Stimulated activated CD4-positive, alpha-beta T cell treated with anti-CD3 and anti-CD28 coated beads, Interleukin-1b, Interleukin-23, amount 100 ng/mL, for 4 hours (primary cell): ENCODE measurements at places on chromosomes 2 and 18.
A peak's percentile ranks its signal among the peaks of the same experiment; 100 is the strongest.

GRCh38 chr2:68412127-68412819 lies 47.2 kb downstream of the PLEK start:
- no peak for DNase-seq

- DNase-seq, result no peak
These were observed 108.3 kb downstream of the ARL4C start for GRCh38 chr2:234388591-234388990.

GRCh38 chr2:218081695-218082094 lies 12.6 kb downstream of the RUFY4 start:
- no peak for DNase-seq

DNA sequence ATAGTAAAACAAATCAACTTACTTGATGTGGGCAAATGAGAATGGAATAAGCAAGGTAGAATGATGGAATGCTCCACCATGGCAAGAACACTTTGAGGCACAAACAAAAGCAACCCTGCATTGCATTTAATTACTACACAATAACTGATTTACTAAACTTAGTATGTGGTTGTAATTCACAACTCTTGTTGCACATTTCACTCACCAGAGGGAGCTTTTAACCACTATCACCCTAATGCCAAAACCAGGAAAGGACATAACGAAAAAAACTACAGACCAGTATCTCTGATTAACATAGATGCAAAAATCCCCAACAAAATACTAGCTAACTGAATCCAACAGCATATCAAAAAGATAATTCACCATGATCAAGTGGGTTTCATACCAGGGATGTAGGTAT lies 659.8 kb downstream of the CPS1 start:
- DNase-seq, result no peak

GRCh38 chr18:11665587-11665986 lies 23.5 kb upstream of the GNAL start:
- DNase-seq, result no peak

DNA sequence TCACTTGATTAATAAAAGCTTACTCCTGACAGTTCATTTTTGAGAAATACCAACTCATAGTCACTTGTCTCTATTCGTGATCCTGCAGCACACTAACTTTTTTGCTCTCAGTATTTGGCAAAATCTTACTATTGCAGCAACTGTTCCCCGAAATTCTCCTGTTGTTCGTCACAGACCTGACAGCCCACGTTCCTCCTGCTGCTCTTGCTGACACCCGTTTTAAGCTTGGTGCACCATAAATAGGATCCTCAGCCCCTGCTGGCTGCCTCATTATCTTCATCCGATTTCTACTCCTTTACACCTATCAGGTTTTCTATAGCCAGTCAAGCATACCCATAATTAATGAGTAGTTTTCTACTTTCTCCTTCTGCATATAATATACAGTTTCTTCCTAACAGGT lies 368.8 kb downstream of the PLCL1 start:
- DNase-seq, result no peak

DNA sequence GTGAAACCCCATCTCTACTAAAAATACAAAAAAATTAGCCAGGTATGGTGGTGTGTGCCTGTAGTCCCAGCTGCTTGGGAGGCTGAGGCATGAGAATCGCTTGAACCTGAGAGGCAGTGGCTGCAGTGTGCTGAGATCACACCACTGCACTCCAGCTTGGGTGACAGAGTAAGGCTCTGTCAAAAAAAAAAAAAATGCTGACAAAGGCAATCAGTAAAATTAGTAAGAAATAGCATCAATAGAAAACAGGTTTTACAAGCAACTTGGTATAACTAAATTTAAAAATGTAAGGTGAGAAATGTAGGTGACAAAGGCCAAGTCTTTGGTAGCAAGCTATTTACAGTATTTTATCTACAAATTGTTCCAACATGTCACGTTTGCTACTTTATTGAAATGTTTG lies 421.4 kb upstream of the RGPD4 start:
- DNase-seq, result no peak

GRCh38 chr2:102736410-102737409 lies 25.1 kb upstream of the TMEM182 start:
- DNase-seq, result peak; percentile 81

GRCh38 chr2:153811516-153811915 lies 60.2 kb upstream of the GALNT13 start:
- DNase-seq, result no peak

DNA sequence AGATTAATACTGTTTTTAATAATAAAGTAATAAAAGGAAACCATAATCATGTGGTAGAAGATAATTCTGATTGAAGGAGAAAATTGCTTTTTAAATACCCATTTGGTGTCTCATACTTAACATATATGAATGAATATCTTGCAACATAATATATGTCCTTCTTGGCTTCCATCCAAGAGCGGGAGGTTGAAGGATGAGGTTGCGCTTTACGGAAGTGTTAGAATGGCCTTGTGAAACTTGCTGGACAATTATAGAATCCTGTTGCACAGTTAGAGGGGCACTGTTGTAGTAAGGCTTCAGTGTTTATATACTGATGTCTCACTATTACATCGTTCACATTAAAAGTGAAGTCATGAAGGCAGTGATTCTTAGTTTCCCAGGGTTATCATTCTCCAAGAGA lies 9.4 kb downstream of the INSIG2 start:
- DNase-seq, result no peak

DNA sequence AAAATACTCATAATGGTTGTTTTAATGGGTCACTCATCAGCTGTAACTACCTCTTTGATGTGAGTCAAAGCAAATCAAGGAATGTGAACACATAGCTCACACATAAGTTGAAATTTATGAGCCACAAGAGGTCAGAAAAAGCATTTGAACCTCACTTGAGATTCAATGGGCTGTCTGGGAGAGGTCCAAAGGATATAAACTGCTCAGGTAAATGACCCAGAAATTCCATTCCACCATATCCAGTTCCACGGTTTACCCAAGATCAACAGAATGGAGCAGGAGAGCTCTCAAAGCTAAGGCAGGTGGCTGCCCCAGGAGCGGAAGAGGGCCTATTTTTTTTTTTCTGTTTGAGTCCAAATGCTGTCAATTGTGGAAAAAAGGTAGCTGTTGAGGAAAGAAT lies 464.1 kb downstream of the TNS1 start:
- DNase-seq, result no peak

- DNase-seq, result no peak
These were observed 81.8 kb downstream of the CAMKMT start for GRCh38 chr2:44443517-44443916.

GRCh38 chr2:73908689-73909652 lies 16.2 kb downstream of the ACTG2 start:
- DNase-seq, result no peak

GRCh38 chr2:174024524-174025270 lies 59.5 kb upstream of the SP3 start:
- DNase-seq, result no peak

DNA sequence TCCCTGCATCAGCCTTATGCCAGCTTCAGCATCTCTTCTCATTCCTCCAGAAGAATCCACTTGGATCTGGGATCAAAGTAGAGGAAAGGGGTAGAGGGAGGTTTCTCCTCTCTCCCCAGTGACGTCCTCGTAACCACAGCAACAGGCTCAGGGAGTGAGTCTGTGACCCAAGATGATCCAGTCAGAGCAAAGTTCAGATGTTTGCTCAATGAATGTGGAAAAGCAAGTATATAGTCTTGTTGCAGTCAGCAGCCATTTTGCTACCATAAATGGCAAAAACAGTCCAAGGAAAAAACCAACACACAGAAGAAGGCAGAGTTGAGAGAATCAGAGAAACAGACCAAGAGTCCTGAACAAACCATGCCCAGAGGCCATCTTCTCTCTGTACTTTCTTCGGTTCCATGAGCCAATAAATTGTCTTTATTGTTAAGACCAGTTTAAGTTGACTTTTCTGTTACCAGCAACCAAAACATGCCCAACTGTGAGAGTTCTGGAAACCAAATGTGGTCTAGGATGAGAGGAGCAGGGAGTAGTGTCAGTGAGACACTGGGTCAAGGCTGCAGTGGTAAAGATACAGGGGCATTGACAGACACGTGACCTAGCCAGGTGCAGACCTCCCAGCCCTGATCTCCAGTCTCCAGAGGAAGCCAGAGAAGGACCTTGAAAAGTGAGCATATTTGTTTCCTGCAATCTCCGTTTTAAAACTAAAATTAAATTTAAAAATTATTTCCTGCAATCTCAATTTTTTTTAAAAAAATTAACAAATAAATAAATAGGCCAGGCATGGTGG lies 3.2 kb upstream of the CXCR1 start:
- DNase-seq, result no peak

DNA sequence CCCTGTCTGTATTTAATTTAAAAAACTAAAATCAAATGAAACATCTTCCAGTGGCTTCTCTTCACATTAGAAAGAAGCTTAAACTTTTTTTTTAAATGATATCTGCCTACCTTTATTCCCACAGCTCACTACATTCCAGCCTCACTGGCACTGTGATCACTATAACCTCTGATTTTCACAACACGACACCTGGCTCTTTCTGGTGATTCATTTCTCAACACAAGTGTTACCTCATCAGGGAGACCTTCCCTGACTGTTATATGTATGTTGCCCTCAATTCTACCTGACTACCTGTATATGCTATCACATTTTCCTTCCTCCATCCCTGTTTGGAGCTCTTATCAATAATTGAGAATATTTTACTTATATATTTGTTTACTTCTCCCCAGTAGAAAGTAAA lies 76.6 kb downstream of the BAZ2B start:
- DNase-seq, result no peak

DNA sequence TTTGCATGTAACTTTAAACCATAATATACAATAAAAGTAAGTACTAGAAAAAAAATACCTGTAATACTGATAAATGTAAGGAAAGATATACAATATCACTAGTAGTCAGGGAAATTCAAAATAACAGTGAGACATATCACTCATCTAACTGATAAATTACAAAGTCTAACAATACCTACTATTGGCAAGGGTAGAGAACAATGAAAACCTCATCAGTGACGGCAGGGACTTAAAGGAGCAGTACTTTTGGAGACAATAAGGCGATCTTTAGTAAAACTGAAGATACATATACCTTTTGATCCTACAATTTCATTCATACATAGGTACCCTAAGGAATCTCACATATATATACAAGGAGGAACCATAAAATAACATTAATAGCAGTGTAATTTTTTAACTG lies 24.9 kb downstream of the C2orf76 start:
- no peak for DNase-seq

DNA sequence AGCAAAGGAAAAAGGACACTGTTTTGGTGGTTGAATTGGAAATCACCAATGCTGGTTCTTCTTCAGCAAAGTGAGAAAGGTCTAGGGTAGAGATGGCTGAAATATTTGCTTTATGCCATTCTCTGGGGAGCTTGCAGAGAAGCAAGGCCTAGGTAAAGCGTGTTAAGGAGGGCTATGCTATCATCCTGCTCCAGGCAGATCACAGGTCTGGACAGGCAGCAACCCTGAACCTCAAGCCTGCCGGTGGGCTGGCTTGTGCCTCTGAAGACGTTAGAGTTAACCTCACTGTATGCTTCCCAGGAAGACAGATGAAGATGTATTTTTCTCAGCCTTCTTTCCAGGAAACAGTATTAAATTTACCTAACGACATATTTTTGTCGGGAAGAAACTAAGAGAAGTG lies 138.5 kb upstream of the LYPD6 start:
- no peak for DNase-seq

DNA sequence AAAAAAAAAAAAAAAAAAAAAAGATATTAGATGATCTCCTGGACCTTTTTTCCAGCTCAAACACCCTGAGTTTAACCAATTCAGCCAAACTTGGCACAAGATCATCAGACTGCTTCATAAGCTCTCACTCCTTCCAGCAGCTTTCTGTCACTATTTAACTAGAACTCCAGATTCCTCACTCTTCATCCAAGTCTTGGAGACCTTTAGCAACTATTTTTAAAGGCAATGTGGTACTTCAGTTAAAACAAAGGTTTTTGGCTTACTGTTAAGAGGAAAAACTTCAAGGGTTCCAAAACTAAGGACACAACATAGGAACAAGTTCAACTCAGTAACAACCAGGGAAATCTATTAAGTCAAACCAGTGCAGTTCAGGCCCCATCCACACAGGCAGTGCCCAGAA lies 23.2 kb downstream of the LAMA1 start:
- DNase-seq, result no peak

DNA sequence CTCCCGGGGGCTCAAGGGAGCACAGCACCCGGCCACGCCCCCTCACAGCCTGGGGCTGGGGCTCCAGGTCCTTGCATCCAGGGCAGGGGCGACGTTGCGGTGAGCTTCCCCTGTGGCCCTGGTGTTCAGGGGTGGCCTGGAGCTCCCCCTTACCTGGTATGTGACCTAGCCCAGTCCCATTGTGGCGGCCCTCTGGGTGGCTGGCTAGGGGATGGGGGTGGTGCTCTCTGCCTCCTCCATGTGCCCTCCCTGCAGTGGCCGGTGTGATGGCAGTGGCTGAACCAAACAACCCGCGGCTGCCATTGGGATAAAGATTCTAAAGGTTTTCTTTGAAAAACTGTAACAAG lies 288.3 kb downstream of the RDH14 start:
- DNase-seq, result no peak

- no peak for DNase-seq
These were observed 18.4 kb downstream of the CASP10 start for GRCh38 chr2:201201371-201201770.

GRCh38 chr2:201208563-201209252 lies 25.8 kb downstream of the CASP10 start:
- DNase-seq, result no peak

DNA sequence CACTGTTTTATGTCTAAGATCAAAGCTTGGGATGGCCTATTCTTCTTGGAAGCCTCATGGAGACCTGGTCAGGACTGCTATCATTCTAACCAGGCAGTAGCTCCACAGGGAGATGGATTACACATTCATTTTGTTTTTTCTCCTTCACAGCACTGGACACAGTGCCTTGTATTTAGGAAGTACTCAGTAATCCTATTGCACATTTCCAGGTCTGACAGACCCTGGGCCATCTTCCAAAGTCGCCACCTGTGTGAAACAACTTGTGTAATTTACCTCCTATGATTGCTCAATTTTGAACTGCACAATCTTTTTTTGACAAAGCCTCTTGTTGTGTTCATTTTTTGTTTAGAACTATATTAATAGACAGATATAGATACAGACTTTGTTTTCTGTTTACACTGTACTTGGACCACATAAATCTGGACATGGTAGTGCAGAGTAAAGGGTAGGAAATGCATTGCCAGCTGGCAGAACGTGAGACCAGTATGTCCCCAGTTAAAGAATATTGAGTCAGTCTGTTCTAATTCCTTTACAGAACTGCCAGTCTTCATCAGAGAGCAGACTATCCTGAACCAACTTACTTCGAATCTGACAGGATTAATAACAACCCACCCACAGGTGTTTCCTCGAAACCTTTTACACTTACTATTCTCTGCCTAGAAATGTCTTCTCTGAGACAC lies 277.8 kb upstream of the CYRIA start:
- no peak for DNase-seq

GRCh38 chr2:24448797-24449196 lies 42.3 kb upstream of the NCOA1 start:
- no peak for DNase-seq

- no peak for DNase-seq
These were observed 114.7 kb downstream of the MAP4K4 start for GRCh38 chr2:101812226-101812625.

- DNase-seq, result no peak
These were observed 141.1 kb downstream of the CSRNP3 start for GRCh38 chr2:165610591-165611029.
